HFFc6 (cell line): ENCODE measurements at places on chromosomes 7 and 10. TPM values are rescaled to one million over a fixed set of nuclear protein-coding genes. Genes with fewer than 3 reads are reported as not detected.

The ZNF736 gene
- total RNA-seq, result 5.4 to 7.9 TPM (median 7.3 TPM) in 3 replicates

The SPDYE2 gene
- total RNA-seq, result not detected in 3 replicates

DNA sequence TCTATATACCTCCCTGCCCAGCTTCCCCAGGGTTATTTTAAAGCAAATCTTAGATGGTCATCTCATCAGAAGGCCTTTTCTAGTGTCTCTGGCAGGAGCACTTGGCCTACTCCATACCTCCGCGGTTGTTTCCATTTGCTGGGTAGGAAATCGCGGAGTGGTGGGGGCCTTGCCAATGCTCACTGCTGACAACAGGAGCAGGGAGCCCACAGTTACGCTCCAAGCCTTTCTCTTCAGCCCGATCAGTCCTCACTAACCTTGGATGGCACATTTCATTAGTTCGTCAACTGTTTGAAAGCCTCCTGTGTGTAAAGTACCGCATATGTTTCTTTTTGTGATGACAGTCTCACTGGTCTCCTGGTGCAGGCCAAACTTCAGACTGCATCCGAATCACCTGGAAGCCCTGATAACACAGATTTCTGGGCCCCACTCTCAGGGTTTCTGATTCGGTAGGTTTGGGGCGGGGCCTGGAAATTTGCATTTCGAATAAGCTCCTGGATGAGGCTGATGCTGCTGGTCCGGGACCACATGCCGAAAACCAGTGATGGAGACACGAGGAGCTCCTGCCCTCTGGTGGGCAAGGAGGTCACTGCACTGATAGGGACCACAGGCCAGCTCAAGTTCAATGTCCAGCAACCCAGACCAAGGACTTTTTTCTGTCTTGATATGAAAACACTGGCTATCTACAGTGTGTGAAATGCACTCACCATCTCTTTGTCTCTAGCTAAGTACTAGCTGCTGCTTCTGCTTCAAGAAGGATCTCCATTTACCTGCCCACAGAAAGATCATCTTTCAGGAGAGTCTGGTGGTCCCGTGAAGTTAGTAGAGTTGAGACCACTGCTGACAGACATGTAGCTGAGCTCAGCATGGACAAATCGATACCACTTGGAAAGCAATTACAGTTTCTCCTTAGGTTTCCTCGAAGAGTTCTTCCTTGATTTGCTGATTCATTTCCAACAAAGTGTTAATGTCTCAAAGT, 14.0 kb downstream of the LRGUK start:
- no peak overlapping the region for H3K27ac ChIP-seq
- peak; percentile 40 for DNase-seq
- H3K4me1 ChIP-seq, result no peaks in the 10 kb centered on the region
- H3K4me3 ChIP-seq, result no peak overlapping the region

DNA sequence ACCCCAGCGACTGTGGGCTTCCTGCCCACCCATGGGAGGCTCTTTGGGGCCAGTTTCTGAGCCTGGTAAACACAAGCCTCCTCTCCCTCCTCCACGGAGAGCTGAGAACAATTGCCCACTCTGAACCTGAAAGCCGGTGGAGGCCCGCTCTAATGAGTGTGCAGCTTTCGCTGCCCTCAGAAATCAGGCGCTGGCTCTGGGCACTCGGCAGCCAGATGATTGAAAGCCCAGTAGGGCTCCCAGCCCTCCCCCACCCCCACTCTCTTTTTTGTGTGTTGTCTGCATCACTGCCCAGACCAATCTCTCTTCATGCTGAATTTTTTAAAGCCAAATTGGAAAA, 438.9 kb downstream of the RPS24 start:
- H3K27me3 ChIP-seq, result peaks cover 30% of the 10 kb centered on the region
- no peaks in the 10 kb centered on the region for H3K36me3 ChIP-seq
- no peaks in the 10 kb centered on the region for H3K4me1 ChIP-seq
- H3K27ac ChIP-seq, result no peak overlapping the region

DNA sequence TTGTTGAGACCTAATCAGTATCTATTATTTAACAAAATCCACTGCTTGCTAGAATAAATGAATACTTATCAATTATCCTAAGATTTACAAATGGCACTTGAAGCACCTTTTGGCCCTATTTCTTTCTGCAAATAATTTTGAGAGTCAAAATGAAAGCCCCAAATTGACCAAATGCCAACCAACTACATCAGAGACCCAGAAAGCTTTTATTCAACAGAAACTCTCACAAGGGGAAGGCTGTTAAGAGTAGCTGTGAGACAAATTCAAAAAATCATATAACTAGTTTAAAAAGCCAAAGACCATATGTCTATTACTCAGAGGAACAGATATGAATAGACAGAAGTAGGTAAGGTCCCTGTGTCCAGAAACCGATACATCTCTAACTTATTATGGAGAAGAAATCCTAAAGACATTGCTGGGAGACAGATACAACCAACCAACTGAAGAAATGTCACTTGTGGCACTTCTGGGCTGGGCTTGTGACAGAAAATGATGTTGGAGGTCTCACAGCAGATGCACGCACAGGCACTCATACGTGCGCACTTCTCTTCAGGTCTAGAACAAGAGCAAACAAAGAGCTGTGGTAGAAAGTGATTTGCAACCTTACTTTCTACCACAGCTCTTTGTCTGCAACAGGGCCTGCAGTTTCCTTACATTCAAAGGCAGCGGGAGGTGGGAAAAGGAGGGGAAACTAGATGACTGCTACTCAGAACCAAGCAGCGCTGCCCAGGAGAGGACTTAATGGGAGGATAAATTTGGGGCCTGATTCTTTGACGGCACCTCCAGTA, 58.6 kb upstream of the KCNIP2 start:
- H3K4me1 ChIP-seq, result peaks cover 13% of the 10 kb centered on the region
- H3K27me3 ChIP-seq, result no peaks in the 10 kb centered on the region; the same call in 1 of the 2 replicates
- DNase-seq, result no peak
- H3K36me3 ChIP-seq, result no peaks in the 10 kb centered on the region
- H3K27ac ChIP-seq, result no peak overlapping the region
- no peak overlapping the region for H3K4me3 ChIP-seq

DNA sequence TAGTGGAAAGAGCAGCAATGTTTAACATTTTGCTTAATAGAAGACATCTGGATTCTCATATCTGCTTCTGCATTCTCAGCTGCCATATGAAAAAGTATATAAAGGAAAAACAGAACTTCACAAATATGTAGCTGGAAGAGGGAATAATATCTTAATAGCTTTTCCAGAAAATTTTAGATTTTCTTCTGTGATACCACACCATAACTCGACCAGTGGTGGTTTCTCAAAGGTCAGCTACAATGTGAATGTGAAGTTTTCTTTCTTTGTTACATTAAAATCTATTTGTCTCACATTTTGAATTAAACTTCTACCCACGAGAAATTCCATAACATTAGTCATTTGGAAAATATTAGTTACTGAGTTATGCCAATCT, 339.8 kb downstream of the PARD3 start:
- DNase-seq, result no peak
- no peaks in the 10 kb centered on the region for H3K36me3 ChIP-seq
- H3K4me3 ChIP-seq, result no peak overlapping the region

DNA sequence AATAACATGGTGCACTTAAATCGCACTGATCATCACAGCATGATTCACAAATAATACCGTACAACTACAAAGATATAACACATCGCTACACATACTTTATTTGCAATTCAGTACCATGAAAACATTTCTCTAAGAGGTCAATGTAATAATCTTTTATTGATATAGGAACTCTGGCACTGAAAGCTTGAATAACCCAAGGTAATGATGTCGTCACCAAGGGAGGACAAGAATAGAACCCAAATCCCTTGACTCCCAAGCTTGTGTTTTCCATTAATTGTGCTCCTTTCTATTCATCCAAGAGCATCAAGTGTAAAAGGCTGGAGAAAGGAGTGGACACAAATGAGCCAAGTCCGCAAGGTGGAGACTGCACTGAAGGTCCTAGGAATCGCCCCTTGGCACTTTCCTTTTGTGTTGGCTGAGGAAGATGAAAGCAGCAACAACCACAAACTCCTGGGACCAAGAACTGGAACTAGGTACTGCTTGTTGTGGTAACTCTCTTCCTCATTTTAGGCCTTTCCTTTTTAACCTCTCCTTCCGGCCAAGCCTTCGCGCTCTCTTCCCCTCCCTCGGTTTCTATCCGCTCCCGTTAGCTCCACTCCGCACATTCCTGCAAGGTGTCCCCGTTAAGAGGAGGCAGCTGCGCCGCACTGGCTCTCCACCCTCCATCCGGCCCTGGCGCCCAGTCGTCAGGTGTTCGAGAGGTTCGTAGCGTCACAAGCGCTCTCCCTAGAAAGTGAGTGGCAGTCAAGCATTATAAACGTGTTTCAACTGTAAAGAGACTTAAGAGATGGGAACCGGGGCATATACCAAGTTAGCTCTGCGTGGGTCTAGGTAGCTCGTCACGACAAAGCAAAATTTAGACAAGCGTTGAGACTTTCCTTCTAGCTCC, 1.0 kb upstream of the CBLL1 start:
- no peaks in the 10 kb centered on the region; the same call in 1 of the 2 replicates for H3K27me3 ChIP-seq
- no peak for DNase-seq
- peak overlapping the region; percentile 100 for H3K27ac ChIP-seq
- peak overlapping the region; percentile 96 for H3K4me3 ChIP-seq
- peaks cover 44% of the 10 kb centered on the region for H3K4me1 ChIP-seq

DNA sequence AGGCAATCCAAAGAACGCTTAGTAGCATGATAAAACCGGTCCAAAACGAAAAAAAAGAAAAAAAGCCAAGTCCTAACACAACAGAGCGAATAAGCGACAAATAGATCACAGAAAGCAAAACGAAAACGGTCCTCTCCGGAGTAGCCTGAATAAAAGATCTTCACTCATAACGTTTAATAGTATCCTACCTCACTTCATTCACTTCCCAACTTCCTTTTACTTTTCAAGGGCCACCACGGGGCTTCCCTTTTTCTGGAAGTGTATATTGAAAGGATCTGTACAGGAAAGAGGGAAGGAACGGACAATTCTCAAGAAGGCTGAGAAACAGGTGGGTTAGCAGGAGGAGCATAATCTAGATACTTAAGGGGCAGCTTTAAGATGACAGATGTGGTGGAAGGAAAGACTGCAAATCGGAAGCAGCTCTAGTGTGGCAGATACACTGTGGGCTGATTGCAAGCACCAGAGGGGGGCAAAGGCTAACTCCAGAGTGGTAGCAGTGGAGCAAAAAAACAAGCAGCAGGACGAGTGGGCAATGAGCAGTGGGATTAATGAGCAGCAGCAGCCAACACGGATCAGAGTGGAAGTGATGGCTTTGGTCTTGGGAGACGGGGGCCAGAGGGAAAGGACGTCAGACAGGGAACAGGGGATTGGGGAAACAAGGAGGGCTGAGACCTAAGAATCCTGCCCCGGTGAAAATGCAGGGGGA, 866 bp downstream of the CNOT4 start:
- H3K4me1 ChIP-seq, result peaks cover 16% of the 10 kb centered on the region
- no peaks in the 10 kb centered on the region for H3K36me3 ChIP-seq
- no peak overlapping the region for H3K4me3 ChIP-seq

GRCh38 chr7:80175744-80176143, 41.1 kb downstream of the GNAI1 start:
- H3K4me3 ChIP-seq, result no peak overlapping the region
- peaks cover 45% of the 10 kb centered on the region for H3K36me3 ChIP-seq
- H3K27ac ChIP-seq, result no peak overlapping the region
- no peak for DNase-seq

DNA sequence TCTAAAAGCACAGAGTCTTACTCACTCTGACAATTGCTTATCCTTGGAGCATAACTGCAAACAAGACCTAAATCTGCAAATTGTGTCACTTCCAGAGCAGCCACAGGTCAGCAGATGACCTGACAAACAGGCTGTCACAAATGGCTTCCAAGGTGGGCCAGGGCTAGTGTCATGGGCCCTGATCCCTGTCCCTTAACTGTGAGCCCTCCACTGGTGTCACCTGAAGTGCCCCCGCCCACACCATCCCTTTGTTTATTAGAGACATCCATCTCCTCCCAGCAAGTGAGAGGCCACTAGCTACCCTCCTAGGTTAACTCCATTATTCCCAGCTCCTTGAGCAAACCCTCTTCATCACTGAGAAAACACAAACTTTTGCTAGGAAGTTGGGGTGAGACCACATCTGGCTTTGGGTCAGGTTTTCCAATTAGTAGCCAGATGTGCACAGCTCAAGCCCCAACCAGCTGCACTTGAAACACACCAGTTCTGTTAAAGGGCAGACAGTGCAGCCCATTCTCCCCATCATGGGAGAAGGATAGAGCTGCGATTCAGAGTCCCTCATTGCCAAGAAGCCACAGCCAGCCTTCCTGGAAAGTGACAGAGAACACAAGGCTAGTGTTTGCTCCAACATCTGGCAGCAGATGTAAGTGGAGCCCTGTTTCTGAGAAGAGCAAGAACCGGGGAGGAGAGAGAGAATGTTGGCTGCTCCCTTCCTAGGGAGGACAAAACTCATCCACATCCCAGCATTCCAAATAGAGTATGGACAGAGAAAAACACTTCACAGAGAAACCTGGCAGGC, 75.7 kb upstream of the NANOS1 start:
- no peak overlapping the region for H3K4me3 ChIP-seq
- H3K36me3 ChIP-seq, result no peaks in the 10 kb centered on the region

DNA sequence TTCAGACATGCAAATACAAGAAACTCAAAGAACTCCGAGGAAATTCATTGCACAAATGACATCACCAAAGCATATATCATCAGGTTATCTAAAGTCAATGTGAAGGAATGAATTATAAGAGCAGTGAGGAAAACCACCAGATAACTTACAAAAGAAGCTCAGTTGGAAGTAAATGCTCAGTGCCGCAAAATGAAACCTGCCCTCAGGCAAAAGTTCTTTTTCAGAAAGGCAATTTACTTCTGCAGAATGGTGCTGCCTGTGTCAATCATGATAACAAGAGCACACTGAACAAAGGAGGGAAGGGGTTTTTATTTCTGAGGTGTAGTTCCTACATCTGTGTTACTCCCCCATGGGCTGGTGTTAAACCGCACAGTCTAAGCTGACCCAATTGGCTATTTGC, 550.6 kb upstream of the SEMA3D start:
- 0 out of 2 replicates have a peak, but pooled peaks cover 4% of the 10 kb centered on the region for H3K36me3 ChIP-seq
- H3K4me3 ChIP-seq, result no peak overlapping the region
- peaks cover 6% of the 10 kb centered on the region; the same call in 1 of the 2 replicates for H3K4me1 ChIP-seq
- peaks cover 5% of the 10 kb centered on the region for H3K27me3 ChIP-seq
